ENCODE measurements at places on chromosomes 4 and X.
A peak's percentile ranks its signal among the peaks of the same experiment; 100 is the strongest.

GRCh38 chr4:6001680-6002491, 16.3 kb downstream of the C4orf50 start:
- no peak for DNase-seq

DNA sequence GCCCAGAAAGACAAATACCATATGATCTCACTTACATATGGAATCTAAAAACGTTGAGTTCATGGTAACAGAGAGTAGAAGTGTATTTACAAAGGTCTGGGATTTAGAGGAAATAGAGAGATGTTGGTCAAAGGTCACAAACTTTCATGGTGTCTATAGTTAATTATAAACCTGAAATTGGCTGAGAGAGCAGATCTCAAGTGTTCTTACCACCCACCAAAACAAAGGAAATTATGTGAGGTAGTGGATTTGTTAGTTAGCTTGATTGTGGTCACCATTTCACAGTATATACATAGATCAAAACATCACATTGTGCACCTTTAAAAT, 186.8 kb downstream of the NWD2 start:
- no peak for DNase-seq

- no peak for DNase-seq
These were observed 171.0 kb downstream of the DHX15 start for GRCh38 chr4:24413311-24413784.

DNA sequence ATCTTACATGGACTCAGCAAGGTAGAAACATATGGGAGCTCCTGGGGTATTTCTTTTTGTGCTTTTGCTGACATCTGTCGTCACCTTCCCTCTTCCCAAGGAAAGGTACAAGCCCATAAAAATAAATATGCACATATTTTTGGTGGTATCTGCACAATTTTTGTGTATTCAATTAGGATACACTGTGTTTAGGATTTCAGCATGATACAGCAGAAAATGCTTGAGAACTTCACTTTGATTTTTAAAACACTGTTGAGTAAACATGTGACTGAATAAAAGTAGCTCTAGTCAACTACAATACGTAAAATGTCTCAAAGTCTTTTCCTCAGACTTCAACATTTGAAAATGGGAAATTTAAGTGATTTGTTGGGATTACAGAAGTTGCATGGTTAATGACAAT, 99.4 kb upstream of the SPANXC start:
- DNase-seq = no peak

GRCh38 chrX:34903316-34903715, 39.3 kb upstream of the FAM47B start:
- no peak for DNase-seq

DNA sequence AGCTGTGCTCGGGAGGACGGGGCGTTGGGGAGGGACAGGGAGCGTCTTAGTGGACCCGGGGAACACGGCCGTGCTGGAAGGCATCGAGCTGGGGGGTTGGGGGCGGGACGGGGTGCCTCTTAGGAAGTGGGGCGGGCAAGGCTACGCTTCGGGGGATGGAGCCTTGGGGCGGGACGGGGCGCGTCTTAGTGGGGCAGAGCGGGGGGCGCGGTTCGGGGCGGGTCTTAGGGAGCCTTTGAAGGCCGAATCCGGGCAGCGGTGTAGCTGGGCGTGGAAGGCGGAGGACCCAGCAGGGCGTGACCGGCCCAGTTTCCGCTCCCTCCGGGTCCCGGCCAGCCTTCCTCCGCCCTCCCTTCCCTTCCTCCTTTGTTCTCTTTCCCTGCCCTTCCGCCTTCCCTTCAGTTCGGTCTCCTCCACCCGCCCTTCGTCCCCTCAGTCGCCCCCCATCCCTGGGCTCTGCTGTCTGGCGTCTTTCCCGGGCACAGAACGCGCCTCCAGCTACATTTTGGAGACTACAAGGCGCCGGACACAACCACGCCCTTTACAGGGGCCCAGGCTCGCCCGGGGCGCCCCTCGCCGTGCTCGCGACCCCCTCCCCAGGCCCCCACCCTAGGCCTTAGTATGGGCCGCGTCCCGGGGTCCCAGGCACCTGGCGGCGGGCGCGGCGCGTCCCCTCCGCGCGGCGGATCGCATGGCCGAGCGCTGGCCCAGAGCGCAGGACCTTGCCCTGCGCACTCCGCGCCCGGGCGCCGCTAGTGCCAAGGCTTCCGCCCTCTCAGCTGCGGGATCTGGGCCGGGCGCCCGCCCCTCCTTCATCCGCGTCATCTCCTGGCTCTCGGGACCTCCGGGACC, at the start of gene ARSD:
Gene ARSD (minus strand): TSS at position 757 of the 852 bp plus-strand sequence. CDS start 64 bp downstream, at position 693.
- peak; percentile 52 for DNase-seq

- peak; percentile 40 for DNase-seq
These were observed at the start of gene ANOS1 for GRCh38 chrX:8731559-8732395. TSS of gene ANOS1 (minus strand) at chrX:8732137. CDS start at chrX:8732036, 101 bp downstream.

GRCh38 chr4:74451214-74451661, 6.3 kb downstream of the AREG start:
- DNase-seq = no peak

- DNase-seq = no peak
These were observed 13.9 kb upstream of the PCDH19 start for GRCh38 chrX:100424012-100424411.

DNA sequence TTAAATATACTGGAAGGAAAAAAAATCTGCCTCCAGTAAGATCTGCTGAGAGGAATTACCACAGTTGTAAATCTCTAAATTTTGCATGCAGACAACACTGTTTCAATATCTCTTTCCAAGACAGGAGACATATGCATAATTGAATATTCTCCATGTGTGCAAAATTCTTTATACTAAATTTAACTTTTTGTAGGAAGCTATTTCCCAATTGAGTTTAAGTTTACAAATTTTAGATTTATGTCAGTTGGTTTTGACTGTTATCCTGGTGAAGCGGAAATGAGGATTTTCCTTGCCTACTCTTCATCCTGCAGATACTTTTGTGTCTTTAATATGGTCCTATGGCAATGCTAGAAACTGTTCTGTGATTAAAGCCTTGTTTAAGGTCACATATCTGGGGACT, 1352.9 kb downstream of the FSTL5 start:
- no peak for DNase-seq

- no peak for DNase-seq
These were observed 686.0 kb downstream of the STPG2 start for GRCh38 chr4:97457253-97457652.

- no peak for DNase-seq
These were observed 40.0 kb downstream of the CDS1 start for GRCh38 chr4:84622959-84623358.

Data from HuH-7.5 (cell line).